Left ventricle myocardium inferior (tissue), 1 donor: ENCODE measurements at places on chromosomes 4 and X. TPM values are rescaled to one million over a fixed set of nuclear protein-coding genes. Genes with fewer than 3 reads are reported as not detected.

DNA sequence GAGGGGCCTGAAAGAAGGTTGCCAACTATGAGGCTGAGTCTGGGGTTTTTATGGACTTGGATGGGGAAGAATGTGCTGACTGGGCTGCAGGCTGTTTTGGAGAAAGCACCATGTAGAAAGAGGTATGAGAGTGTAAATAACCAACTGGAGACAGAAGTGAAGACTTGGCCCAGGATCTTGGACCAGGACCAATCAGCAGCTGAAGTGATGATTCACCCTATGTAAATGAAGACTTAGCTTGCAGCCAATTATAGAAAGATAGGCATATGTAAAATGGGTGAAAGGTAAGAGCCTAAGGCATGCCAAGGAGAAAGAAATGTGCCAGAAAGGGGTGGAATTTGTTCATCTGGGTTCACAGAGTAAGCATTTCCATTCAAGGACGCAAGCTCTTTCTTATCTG is 856.7 kb upstream of the PRKX start:
- no peak for DNase-seq
- no peak overlapping the region for H3K27ac ChIP-seq
- no peak overlapping the region for H3K4me3 ChIP-seq
- H3K27me3 ChIP-seq: no peaks in the 10 kb centered on the region
- H3K36me3 ChIP-seq: no peaks in the 10 kb centered on the region
- no peaks in the 10 kb centered on the region for H3K4me1 ChIP-seq

- no peak overlapping the region for H3K4me3 ChIP-seq
- H3K4me1 ChIP-seq: peaks cover 7% of the 10 kb centered on the region
- no peak overlapping the region for H3K27ac ChIP-seq
- no peaks in the 10 kb centered on the region for H3K27me3 ChIP-seq
Observed at GRCh38 chrX:33126469-33126868, 84.9 kb downstream of the DMD start.

GRCh38 chrX:128807367-128807766 is 715.9 kb downstream of the SMARCA1 start:
- H3K27ac ChIP-seq: no peak overlapping the region
- DNase-seq: no peak
- H3K4me3 ChIP-seq: no peak overlapping the region
- no peaks in the 10 kb centered on the region for H3K36me3 ChIP-seq
- no peaks in the 10 kb centered on the region for H3K27me3 ChIP-seq

DNA sequence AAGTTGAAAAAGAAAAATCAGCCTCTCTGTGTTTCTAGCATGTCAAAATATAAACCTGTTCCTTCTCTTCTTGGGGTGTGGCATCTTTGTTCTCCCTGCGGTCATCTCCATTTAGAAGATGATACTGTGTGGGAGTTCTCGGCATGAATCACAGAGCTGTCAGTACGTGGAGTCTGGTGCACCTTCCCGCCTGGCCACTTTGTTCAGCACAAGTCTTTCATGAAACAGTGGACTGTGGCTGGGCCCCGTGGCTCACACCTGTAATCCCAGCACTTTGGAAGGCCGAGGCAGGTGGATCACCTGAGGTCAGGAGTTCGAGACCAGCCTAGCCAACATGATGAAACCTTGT is 166.5 kb downstream of the MAML3 start:
- DNase-seq: no peak
- H3K27me3 ChIP-seq: no peaks in the 10 kb centered on the region
- H3K4me1 ChIP-seq: peaks cover 38% of the 10 kb centered on the region
- no peaks in the 10 kb centered on the region for H3K36me3 ChIP-seq
- H3K4me3 ChIP-seq: no peak overlapping the region

GRCh38 chr4:142142366-142143054 is 506.1 kb downstream of the IL15 start:
- DNase-seq: no peak
- no peaks in the 10 kb centered on the region for H3K27me3 ChIP-seq
- H3K27ac ChIP-seq: no peak overlapping the region
- H3K4me3 ChIP-seq: no peak overlapping the region
- no peaks in the 10 kb centered on the region for H3K4me1 ChIP-seq

- no peaks in the 10 kb centered on the region for H3K4me1 ChIP-seq
- H3K27me3 ChIP-seq: no peaks in the 10 kb centered on the region
- H3K4me3 ChIP-seq: no peak overlapping the region
- H3K27ac ChIP-seq: no peak overlapping the region
- DNase-seq: no peak
Observed at GRCh38 chrX:70079870-70080269, 17.6 kb downstream of the OTUD6A start.

- peaks cover 25% of the 10 kb centered on the region for H3K4me1 ChIP-seq
- DNase-seq: no peak
- peak overlapping the region; percentile 58 for H3K27ac ChIP-seq
- no peaks in the 10 kb centered on the region for H3K36me3 ChIP-seq
- no peak overlapping the region for H3K4me3 ChIP-seq
Observed at GRCh38 chr4:138087066-138087719, 155.0 kb downstream of the SLC7A11 start.

DNA sequence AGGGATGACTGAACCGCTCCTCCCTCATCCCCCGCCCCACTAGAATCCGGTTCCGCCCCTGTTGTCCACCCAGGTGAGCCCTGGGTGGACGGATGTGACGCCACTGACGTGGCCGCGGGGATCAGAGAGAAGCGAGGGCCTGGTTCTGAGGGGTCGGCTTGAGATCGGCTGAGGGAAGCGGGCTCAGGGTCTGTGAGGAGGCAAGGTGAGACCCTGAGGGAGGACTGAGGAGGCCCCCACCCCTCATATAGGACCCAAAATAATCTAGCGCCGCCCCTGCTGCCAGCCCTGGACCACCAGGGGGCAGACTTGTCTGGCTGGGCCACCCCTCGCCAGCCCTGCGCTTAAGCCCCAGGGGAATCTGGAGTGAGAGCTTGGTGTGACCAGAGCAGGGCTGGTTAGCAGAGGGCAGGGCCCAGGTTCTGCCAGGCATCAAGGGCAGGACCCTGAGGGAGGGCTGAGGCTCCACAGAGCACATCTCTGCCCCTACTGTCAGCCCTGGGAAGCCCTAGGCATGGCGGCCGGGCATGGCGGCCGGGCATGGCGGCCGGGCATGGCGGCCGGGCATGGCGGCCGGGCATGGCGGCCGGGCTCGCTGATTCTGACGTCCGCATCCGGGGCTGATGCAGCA is at the start of gene MAGEA8:
Gene MAGEA8, plus strand, starts transcription at position 103 of the 631 bp plus-strand sequence. CDS start 3,090 bp downstream, outside the sequence.
- no peaks in the 10 kb centered on the region for H3K36me3 ChIP-seq
- H3K4me1 ChIP-seq: no peaks in the 10 kb centered on the region
- no peak for DNase-seq
- H3K27me3 ChIP-seq: no peaks in the 10 kb centered on the region
- H3K27ac ChIP-seq: no peak within 1 kb of the TSS

DNA sequence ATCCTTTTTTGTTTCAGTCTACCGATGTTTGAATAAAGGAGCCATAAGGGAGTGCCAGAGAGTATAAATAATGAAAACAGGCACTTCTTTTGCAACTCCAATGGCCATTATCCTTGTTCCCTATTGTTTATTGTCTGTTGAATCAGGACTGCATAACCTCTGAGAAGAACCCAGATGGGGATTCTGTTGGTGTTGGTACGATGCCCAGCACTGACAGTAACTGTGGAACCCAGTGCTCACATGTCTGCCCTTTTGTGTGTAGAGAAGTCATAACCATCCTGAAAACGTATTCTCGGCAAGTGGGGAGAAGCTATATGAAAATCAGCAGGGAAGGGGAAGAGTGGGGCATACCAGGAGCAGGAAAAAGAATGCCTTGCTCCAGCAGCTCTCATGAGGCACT is 195.1 kb upstream of the EDNRA start:
- H3K4me3 ChIP-seq: no peak overlapping the region
- no peaks in the 10 kb centered on the region for H3K36me3 ChIP-seq
- no peaks in the 10 kb centered on the region for H3K27me3 ChIP-seq
- H3K27ac ChIP-seq: no peak overlapping the region
- no peak for DNase-seq

GRCh38 chr4:7387925-7388324 is 46.8 kb downstream of the PSAPL1 start:
- peaks cover 23% of the 10 kb centered on the region for H3K27me3 ChIP-seq
- DNase-seq: no peak
- no peak overlapping the region for H3K4me3 ChIP-seq
- no peak overlapping the region for H3K27ac ChIP-seq
- H3K4me1 ChIP-seq: no peaks in the 10 kb centered on the region

DNA sequence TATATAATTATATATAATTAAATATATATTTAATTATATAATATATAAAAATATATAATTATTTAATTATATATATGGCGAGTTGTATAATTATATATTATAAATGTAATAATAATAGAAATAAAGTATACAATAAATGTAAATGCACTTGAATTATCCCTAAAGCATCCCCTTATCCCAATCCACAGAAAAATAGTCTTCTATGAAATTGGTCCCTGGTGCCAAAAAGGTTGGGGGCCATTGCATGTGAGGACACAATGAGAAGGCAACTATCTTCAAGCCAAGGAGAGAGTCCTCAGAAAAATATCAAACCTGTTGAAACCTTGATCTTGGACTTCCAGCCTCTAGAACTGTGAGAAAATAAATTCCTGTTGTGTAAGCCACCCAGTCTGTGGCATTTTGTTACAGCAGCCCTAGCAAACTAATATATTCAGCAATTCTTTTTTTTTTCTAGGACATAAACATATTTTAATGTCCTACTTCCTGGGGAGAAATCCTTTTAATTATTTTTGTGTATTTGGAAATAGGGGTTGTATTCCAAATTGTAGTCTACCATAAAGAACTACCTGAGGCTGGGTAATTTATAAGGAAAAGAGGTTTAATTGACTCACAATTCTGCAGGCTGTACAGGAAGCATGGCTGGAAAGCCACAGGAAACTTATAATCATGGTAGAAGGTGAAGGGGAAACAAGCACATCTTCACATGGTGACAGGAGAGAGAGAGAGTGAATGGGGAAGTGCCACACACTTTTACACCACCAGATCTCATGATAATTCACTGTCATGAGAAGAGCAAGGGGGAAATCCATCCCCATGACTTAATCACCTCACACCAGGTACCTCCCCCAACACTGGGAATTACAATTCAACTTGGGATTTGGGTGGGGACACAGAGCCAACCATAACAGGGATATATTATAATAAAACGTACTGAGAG is 22.9 kb upstream of the CXCL2 start:
- no peaks in the 10 kb centered on the region for H3K36me3 ChIP-seq
- no peak for DNase-seq
- H3K27ac ChIP-seq: no peak overlapping the region
- peaks cover 30% of the 10 kb centered on the region for H3K4me1 ChIP-seq

DNA sequence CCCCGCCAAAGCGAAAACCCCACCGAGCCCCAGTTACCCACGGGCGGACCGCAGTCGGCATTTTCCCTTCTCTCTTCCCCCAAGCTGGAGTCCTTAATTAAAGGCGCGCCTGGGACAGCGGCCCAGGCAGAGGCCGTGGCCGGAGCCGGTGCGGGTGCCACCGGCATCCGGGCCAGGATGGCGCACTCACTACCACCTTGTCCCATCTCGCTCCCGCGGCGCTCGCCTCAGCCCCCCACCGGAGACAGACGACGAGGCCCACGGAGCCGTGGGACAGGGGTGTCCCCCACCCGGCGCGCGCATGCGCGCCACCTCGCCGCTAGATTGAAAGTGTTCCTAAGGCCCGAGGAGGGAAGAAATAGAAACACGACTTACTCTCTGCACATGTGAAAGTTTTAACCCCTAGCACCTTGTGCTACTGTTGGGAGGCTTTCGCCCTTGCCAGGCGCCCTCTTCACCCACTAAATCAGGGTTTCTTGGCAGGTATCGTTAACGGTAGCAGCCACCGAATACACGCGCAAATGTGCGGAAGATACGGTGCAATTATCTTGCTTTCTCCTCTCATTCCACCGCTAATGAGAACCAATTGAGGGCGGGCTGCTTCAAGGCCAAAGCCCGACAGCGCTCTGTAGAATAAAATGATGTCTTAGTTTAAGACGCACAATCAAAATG is 64.3 kb upstream of the CCDC160 start:
- H3K36me3 ChIP-seq: no peaks in the 10 kb centered on the region
- H3K27ac ChIP-seq: no peak overlapping the region
- H3K27me3 ChIP-seq: peaks cover 29% of the 10 kb centered on the region
- peak overlapping the region; percentile 68 for H3K4me3 ChIP-seq
- peak; percentile 22 for DNase-seq
- no peaks in the 10 kb centered on the region for H3K4me1 ChIP-seq

DNA sequence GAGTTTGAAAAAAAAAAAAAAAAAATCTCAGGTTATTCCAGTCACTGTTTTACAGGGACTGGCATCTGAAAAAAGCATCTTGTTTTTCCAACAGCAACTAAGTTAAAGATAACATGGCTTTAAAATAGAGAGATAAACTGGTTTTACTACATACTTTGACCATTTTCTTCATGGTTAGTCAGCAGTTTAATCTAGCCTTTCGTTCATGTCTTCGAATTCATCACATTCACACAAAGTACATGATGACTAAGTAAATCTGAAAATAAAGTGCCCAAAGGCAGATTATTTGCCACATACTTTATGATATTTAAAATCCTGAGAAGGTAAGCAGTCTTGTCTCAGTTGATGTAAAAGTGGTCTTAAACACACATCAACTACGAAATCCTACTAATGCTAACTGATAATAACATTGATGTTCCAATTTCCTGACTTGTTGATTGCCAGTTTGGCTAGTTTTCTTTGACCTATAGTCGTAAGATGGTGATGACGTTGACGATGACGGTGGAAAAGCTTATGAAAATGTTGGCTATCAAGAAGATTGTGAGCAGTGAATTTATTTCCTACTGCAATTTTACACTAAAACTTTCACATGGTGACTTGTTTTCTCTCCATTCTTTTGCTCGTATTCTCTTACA is 540.5 kb upstream of the BOD1L1 start:
- H3K4me3 ChIP-seq: no peak overlapping the region
- no peaks in the 10 kb centered on the region for H3K36me3 ChIP-seq
- H3K4me1 ChIP-seq: peaks cover 12% of the 10 kb centered on the region
- DNase-seq: no peak

DNA sequence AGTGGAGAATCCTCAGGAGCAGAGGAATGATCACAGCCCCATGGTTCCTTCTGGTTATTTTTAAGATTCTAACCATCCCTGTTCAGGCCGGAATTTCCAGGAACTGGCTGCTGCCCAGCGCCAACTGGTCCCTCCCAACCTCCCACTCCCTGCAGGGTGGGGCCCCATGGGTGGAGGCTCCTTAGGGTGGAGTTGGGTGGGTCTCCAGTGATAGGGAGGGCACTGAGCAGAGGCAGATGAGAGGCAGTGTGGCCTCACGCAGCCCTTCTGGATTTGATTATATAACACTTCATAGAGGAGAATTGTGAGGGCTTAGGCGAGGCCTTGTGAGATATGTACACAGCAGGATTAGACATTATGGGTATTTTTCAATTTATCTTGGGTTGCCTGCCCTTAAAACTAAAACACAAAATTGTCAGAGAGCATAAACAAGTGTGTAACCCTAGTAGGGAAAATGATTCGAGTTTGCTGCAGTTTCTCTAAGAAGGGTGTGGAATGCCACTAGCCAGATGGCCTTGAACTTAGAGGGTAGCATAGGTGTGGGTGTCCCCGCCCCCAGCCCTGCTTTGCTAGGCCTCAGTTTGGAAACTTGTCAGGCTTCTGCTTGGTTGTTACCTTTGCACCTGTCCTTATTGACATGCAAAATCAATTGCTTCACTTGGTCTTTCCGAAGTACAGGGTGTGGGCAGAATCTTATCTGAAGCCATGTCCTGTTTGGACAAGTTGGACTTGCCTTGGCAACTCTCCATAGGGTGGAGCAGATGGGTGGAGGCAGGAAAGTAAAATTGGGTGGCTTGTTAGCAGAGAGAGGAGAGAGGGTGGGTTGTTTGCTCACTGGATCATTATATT is 9.4 kb downstream of the KLF3 start:
- DNase-seq: peak; percentile 67
- H3K4me1 ChIP-seq: peaks cover 100% of the 10 kb centered on the region
- H3K36me3 ChIP-seq: no peaks in the 10 kb centered on the region

Gene TBC1D9
- 11.4 TPM for total RNA-seq

Gene MAGED4
- 0.47 TPM for total RNA-seq

Gene SLC10A7
- 4.3 TPM for total RNA-seq

Gene TEX11
- not detected for total RNA-seq

Gene HPRT1
- 19.4 TPM for total RNA-seq

Gene ARR3
- total RNA-seq: not detected

Gene ADH7
- total RNA-seq: not detected

Gene RASSF6
- total RNA-seq: not detected

Gene ATP8A1
- 19.2 TPM for total RNA-seq
